ENCODE measurements at places on chromosomes 3 and 15.

DNA sequence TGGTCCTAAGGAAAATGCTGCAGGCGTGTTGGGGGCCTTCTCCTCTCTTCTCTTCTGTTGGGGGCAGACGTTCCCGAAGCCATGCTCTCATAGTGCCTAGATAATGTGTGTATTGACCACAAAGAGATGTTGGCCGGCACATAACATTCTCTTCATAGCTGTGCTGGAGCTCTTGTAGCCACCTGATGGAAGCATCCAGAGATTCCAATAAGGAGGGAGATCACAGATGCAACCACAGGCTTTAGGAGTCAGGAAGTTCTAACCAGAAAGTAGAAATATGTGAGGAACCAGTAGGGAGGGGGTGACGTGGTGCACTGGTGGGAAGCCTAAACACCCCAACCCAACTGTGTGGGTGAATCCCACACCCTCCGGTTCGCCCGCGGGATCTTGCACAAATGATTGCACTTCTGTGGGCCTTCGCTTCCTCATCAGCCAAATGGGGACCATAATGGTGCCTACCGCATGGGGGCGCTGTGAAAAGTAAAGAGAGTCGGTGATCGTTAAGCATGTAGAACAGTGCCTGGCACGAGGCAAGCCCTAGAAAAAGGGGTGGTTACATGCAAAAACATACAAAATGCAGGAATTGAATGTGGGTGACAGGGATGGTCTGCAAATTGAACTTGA lies 87.8 kb downstream of the TOP2B start:
- no peak for DNase-seq

- no peak for DNase-seq
Measured at GRCh38 chr15:77783636-77784035, 150.9 kb upstream of the LINGO1 start.

DNA sequence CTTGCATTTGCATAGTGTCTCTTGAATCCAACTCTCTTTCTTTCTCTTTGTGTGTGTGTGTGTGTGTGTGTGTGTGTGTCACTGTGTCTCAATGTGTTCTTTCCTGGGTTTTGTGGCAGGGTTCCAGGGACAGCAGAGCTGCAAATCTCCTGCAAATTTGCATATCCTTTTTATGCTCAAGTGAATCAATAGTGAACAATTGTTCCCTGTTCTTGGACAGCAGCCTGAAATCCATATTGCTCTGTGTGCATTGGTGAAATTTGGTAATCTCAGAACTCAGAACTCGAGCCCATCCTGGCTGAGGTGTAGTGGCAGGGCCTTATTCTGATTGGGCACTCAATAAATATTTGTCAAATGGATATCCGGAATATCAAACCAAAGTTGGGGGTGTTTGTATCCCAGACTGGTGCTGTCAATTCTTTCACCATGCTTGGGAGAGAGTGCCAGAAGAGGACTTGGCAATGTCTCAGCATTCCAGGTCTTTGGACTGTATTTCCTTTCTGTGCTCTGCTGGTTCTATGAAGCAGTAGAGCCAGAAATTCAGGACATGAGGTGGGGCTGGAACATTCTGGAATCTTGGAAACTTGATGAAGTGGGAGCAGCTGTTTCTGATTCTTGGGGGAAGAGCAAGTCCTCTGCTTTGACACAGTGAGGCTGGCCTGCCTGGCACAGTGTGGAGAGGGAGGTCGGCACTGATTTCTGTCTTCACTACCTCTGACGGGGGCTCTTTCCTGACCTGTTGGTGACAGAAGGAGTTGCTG lies 380.6 kb upstream of the C2CD4B start:
- DNase-seq, result no peak

DNA sequence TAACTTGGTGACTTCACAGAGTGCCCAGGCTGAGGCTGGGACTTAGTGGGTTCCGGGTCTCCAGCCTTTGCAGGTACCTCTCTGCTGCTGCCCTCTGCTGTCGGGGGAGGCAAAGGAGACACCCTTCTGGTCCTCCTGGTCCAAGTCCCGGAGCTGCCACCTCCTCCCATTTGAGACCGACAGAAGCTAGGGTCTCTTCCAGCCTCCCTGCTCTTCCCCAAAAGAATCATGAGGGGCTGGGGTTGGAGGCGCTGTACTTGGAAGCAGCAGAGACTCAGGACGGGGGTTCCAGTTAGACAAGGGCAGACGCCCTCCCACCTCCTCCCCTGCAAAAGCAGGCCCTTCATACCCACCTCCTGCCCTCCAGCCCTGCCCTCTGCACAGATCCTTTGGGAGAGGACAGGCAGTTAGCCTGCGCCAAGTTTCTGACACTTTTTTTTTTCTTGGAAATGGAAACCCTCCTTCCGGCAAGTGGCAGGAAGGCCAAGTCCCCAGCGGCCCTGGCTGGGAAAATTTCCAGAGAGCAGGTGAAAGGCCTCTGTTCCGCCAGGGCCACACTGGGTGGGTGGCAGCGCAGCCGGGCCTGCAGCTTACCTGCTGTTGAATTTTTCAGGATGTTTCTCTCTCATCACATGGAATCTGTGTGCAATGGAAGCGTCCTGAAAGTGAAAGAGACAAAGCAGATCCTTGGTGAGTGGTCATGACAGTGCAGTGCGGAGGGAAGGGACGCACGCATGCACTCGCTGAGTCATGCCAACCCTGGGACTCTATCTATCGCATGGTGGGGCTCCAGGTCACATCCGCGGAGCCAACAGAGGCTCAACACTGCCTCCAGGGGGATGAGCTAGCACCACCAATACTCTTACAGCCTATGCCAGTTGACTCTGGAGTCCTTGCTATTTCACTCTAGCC lies 119.9 kb downstream of the DGKG start:
- peak; percentile 89 for DNase-seq

- no peak for DNase-seq
Measured at GRCh38 chr3:193841581-193841980, 248.6 kb downstream of the OPA1 start.

- DNase-seq, result no peak
Measured at GRCh38 chr15:62164014-62164395, 1.1 kb downstream of the C2CD4B start.

DNA sequence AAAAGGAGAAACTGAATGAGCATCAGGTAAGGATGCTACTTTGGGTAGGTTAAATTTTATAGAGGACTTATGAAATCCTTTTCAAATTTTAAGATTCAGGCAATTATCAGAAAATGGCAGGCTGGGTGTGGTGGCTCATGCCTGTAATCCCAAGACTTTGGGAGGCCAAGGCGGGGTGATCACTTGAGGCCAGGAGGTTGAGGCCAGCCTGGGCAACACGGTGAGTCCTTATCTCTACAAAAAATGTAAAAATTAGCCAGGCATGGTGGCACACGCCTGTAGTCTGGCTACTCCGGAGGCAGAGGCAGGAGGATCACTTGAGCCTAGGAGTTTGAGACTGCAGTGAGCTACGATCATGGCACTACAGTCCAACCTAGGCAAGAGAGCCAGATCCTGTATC lies 23.1 kb downstream of the DCUN1D1 start:
- DNase-seq, result no peak

DNA sequence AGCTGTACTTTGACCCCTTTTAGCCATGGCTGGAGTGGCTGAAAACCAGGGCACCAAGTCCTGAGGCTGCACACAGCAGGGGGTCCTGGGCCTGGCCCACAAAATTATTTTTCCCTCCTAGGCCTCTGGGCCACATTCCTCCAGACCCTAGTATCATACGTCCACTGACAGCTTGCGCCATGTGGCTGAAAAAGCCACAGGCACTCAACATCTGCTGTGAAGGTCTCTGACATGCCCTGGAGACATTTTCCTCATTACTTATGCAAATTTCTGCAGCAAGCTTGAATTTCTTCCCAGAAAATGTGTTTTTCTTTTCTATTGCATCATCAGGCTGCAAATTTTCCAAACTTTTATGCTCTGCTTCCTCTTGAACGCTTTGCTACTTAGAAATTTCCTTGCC lies 239.0 kb downstream of the SQOR start:
- no peak for DNase-seq

- DNase-seq, result no peak
Measured at GRCh38 chr3:178517665-178518334, 18.4 kb upstream of the KCNMB2 start.

DNA sequence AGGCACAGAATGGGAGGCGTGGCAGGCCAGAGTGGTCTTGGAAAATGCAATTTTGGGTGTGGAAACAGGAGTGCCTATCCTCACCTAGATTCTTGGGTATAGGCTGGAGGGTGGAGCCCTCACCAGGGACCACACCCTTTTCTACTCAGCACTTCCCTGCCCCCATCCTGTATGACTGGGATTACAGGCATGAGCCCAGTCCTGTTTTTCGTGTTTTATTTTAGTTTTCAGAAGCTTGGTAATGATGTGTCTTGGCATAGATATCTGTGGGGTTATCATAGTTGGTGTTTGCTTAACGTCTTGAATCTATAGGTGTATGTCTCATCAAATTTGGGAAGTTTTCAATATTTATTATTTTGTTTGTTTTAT lies 248.7 kb upstream of the CBLB start:
- no peak for DNase-seq

DNA sequence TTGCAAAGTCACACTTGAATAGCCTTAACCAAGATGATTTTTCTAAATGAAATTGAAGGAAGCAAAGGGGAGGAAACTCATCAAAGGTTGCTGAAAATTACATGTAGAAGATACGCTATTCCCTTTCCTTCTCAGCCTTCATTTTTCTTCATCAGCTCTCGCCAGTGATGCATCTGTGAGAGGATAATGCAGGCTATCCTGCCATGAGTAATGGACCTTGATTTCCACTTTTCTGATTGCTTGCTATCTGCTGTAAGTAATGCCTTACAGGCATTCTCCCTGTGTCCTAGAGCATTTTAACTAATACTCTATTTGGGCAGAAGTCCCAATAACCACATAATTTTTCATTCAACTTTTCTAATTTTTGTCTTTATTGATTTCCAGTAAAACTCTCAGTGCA lies 162.6 kb downstream of the BBX start:
- DNase-seq, result no peak

DNA sequence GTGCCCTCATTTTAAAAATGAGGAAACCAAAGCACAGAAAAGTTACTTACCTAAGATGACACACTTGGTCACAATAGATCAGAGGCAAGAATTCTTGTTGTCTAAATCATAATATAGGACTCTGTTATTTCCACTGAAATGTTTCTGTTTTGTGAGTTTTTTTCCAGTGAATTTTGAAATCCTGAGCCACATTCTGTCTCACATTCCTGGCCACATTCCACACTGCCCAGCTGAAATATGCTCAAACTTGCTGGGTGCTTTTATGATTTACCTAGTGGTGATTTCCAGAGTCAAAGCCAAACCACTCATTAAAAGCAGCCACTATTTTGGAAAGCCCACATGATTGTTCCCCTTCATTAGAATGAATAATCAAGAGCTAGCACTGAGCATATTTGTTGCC lies 82.3 kb upstream of the NPHP3 start:
- no peak for DNase-seq

GRCh38 chr3:18424729-18425640 lies at the start of gene SATB1:
SATB1 (minus strand) TSS chr3:18425339; CDS start chr3:18420967, 4,372 bp downstream.
- DNase-seq, result peak; percentile 54

DNA sequence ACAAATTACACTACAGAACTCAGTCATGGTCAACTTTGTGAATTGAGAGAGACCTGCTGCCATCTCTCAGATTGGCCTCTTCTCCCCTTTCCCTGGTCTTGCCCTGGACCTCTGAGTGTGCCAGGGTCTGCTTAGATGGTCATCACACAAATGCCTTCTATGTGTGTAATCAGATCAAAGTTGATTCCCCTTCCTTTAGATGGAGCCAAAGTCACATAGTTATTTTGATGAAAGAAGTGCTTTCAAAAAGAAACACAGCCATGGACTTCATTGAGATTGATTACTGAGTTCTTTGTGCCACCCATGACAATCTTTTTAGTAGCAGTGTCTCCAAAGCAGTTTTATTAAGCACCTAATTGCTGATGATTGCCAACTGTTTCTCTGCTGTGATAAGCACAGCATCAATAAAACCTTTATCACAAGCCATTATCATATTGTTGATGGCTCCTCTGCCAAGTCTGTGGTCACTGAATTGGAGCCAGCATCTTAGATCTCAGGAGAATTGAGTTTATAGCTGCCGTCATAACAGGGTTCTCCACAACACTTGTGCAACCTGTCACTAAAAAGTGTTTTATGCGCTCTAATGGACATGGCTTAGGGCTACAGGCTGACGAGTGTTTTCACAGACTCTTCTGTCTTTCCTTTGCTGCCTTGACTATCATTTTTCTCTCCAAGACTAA lies 149.7 kb upstream of the NUDT16 start:
- DNase-seq, result no peak

GRCh38 chr15:65032801-65033537 lies 3.5 kb upstream of the MTFMT start:
- peak; percentile 51 for DNase-seq

DNA sequence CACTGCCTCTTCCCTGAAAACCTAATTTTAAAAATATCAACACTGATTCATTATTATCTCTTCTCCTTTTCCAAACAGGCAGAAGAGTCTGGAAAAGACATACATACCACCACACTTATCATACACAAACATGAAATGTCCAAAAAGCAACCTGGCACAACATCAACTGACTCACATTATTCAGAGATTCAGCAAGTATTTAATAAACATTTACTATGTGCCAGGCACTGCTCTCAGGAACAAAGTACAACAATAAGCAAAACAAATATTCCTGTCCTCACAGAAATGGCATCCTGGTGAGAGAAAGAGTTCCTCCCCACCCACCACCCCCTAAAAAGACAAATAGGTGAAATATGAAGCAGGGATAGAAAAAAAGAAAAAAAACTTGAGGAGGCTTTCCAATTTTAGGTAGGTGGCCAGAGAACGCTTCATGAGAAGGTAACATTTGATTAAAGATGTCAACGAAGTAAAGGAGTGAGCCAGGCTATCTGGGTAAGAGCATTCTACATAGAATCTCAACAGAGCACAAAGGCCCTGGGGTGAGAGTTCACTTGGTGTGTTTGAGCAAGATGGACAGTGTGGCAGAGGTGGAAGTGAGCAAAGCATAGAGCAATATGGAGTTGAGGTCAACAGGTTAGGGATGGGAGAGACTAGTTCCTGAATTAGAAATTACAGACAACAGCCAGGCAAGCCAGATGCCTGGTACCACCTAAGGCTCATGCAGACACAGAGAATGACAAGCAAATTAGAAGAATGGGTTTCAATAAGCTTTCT lies 141.7 kb downstream of the OSBPL10 start:
- DNase-seq, result no peak

DNA sequence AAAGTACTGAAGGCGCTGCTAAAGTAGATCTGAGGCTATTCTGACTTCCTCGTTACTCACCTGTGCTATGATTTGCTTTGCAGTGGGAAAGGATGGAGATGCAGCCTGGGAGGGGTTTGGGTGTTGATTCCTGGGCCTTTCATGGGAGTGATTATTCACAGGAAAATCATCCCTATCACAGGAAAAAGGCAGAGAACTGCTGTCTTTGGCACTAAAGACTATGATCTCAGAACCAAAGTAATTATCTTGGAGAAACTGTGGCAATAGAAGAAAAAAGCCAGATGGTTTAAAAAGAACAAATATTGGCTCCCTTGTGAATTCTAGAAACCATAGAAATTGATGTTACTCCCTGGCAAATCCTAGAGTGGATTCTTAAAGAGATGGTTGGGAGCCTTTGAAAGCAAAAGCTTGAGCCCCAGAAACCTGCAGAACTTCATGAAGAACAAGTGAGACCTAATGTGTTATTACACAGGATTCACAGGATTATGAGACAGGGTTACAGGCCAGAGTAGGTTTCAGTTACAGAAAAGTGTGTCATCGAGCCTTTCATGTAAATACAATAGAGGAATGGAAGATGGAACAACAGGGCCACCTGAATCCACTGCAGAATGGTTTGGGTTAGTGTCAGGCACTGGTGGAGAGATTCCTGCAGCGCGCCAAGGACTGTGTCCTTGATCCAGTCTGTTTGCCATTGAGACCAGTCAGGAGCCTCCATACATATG lies 85.7 kb downstream of the OXNAD1 start:
- DNase-seq, result no peak

All from activated CD4-positive, alpha-beta T cell treated with anti-CD3 and anti-CD28 coated beads, Interleukin-2, amount 50 U/mL, for 16 hours (primary cell).